ENCODE measurements at places on chromosomes 13 and 19.

- no peak for DNase-seq
Observed at GRCh38 chr13:38979891-38980749, 10.5 kb downstream of the STOML3 start.

- DNase-seq = no peak
Observed at GRCh38 chr19:728011-728410, 19.3 kb downstream of the PALM start.

- DNase-seq = peak; percentile 44
Observed at GRCh38 chr13:98476106-98476505, 100.8 kb downstream of the STK24 start.

DNA sequence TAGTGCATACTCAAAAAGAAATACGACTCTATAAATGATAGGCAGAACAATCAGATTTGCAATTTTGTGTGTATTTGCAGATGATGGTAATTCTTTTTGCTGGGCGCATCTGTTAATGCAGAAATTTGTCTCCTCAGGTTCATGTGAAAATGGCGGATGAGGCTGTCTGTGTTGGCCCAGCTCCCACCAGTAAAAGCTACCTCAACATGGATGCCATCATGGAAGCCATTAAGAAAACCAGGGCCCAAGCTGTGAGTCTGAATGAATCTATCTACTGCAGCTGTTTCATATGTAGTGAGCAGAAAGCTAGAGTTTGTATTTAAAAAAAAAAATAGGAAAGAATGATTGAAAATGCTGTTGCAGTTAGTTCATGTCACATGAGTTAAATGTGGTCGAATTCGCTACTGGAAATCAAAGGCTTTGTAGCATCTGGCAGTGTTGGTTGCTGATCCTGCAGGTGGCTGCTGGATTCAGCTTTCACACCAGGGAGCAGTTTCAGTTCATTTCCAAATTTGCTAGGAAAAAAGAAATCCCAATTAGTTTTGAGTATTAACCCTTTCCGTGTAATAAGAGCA lies 66.0 kb downstream of the PCCA start:
- no peak for DNase-seq

DNA sequence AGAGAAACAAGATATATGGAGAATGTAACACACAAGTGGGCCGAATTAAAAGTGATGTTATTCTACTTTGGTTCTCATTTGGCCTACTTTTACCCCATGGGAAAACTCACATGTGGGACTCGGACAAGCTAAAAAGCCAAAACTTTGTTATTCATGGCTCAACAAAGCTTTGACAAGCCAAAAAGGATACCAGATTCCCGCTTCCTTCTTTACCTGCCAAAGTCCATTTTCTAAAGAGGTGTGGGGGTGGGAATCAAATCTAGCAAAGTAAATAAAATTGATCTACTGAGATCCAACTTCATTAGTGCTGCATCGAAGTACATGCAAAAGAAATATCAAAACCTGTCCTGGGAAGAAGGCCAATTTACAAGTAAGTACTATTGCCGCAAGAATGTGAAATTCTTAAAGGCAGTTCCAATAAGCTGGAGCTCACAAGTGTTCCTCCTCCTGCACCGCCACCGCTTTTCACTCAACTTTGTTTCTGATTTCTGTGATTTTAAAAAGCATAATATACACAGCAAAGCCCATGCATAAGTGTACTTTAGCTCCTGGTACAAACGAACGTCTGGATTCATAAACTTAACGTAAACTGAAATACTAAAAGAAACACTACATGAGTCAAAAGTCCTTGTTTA lies 1.1 kb downstream of the LNX2 start:
- DNase-seq = no peak

All from CD8-positive, alpha-beta T cell (primary cell).